ENCODE measurements at places on chromosomes 12 and 14.

- DNase-seq = no peak
These were observed 372.7 kb downstream of the IPO8 start for GRCh38 chr12:30323008-30323407.

DNA sequence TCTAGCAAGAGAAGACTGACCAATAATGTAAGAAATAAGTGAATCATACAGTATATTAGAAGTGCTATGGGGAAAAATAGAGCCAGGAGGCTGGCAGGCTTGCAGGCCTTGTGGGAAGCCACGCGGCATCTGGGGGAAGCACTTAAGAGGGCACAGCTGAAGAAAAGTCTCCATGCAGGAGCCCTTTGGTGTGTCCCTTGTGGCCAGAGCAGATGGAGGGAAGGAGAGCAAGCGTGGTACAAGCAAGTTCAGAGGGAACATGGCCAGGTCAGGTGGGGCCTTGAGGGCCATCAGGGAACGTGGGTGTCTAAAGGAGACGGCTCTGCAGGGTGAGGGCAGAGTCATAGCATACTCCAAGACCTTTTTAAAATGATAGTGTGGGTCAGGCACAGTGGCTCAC, 51.7 kb downstream of the LRRC74A start:
- DNase-seq = no peak

GRCh38 chr14:99511421-99512109, 30.4 kb downstream of the CCNK start:
- no peak for DNase-seq

GRCh38 chr12:31929027-31929526, 30.1 kb upstream of the RESF1 start:
- DNase-seq = peak; percentile 7

GRCh38 chr12:2652401-2653081, 142.2 kb upstream of the FKBP4 start:
- no peak for DNase-seq

- no peak for DNase-seq
These were observed 5.1 kb upstream of the NUMB start for GRCh38 chr14:73463411-73463810.

DNA sequence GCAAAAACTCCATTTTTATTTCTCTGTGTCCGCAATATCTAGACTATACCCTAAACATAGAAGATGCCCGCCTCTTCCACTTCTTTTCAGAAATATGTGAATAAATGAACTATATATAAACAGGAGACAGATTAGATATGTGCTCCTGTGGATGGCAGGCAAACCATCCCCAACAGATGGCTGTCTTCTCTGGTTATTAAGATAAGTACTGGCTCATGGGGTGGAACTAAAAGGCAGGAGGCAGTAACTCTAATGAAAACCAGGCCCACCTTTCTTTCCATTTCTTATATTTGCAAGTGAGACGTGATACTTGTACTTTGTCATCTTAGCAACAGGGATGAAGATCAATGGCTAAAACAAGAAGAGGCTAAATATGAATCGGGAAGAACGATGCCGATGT, 20.2 kb downstream of the E2F7 start:
- DNase-seq = no peak

- DNase-seq = no peak
These were observed 1.2 kb downstream of the AMHR2 start for GRCh38 chr12:53424626-53425514.

GRCh38 chr12:68828672-68829068, 20.7 kb downstream of the MDM2 start:
- DNase-seq = no peak

DNA sequence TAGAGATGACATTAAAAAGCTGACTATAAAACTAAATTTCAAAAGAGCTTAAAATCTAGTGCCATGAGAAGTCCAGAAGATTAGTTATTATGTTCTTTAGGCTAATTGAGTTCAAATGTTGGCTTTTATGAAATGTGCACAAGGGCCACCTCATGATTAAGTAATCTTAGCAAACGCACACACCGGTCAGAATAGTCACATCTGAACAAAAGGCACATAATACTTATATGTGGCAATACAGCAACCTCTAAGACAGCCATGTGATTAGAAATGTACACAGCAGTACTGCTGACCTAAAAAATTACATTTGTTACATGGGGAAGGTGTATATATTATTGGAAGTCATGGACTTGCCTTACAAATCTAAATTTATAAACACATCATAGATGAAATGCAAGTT, 344.7 kb upstream of the GARIN6 start:
- no peak for DNase-seq

- DNase-seq = no peak
These were observed 10.5 kb downstream of the SARNP start for GRCh38 chr12:55806982-55807381.

DNA sequence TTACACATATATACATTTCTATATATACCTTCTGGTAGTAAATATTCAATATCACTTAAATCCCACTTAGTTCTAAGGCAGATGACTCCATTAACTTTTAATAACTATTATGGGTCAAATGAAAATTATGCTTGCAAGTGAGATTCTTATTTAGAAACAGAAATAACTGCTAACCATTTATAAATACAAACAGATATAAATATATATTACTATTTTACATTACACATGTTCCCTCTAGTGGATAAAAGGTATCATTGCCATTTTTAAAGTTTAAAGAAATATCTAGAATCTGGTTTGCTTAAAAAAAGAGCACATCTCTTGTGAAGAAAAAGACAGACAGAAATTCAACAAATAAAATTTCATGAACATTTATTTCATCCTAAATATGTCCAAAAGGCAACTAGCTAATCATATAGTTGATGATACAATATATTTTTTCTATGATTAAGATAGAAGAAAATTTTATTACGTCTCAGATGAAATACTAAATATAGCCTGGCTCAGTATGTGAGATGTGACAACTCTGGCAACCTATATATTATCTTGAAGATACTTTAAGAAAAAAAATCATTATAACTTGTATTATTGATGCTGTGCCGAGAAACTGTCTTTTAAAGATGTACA, 11.7 kb upstream of the RAD51AP1 start:
- no peak for DNase-seq

GRCh38 chr12:125604976-125605375, 539.7 kb downstream of the AACS start:
- DNase-seq = no peak

- no peak for DNase-seq
These were observed 25.7 kb downstream of the TSHR start for GRCh38 chr14:80981156-80981555.

- DNase-seq = no peak
These were observed 1278.1 kb downstream of the AACS start for GRCh38 chr12:126343321-126343720.

DNA sequence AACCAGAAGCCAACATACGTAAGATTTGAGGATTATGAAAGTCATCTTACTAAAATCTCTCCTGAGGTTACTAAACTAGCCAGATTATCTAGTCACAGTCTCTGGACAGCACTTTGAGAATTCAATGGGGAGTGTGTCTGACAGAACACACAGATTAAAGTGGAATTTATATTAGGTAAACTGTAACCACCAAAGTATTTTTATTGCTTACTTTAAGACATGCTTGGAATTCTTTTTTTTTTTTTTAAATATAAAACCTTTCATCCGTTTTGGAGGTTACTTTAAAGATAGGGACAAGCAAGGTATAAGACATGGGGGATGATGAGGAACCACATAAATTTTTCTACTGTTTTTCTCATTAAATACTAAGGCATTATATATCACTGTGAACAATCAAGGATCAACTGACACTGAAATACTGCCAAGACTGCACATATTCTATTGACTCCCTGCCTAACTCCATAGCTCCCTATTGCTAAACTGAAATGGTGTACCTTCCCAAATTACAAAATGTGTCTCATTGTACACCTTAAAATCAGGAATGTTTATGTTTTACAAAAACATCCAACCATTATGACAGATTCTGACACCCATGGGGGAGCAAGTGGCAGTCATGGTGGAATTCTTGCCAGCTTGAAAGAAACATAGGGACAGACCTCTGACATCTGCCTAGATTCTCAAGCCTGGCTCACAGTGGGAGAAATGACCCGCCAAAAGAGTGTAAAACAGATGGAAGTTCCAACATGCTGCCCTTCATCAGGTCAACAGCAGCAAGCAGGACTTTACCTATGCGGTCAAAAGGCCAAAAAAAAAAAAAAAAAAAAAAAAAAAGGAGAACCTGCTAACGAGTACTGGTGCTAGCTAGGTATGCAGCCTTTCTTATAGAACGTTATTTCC, 239.3 kb downstream of the MED13L start:
- DNase-seq = no peak

DNA sequence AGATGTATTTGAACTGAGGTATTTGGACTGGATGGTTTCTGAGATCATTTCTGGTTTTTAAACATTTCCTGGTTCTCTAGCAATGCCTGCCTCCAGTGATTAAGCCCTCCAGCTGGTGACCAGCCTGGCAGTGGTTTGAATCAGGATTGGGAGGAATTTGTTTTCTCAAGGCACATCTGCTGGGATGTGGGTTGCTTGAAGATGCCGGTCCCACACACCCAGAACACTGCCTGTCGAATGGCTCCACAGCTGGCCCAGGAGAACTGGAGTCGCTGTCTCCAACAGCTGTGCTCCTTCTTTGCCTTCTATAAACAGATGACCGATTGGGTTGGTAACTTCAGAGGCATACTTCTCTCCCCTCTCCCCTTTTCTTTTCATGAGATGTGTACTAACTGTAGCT, 258.0 kb upstream of the DDHD1 start:
- no peak for DNase-seq

DNA sequence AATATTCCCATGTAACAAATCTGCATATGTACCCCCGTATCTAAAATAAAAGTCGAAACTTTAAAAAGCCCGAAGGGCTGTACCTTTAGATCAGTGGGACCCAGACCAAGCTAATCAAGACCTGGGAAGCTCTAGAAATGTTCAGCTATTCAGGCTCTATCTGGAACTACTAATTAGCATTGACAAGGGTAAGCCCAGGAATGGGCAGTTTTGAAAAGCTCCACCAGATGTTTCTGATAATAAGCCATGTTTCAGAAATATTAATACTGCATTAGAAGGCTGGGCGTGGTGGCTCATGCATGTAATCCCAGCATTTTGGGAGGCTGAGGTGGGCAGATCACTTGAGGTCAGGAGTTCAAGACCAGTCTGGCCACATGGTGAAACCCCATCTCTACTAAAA, 20.4 kb upstream of the TMEM260 start:
- no peak for DNase-seq

DNA sequence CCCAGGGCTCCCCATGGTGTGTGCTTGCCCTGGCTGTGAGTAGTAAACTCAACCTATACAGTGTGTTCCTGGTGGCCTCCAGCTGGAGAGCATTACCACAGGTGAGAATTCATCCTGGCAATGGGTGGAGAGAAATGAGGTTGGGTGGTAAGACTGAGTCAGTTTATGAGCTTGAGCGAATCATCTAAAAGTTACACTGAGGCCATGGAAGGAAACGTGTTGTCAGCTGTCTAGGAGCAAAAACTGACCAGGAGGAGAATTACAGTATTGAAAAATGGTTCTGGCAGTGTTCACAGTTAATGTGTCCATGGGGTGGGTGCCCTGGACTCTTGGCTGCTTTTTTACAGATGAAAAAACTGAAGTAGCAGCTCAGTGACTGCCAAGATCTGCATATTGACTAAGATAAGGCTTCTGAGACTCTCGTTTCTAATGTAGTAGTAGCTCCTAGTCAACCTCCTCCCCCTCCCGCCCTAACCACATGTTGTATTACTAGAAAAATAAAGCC, 202.0 kb upstream of the AMIGO2 start:
- DNase-seq = no peak

DNA sequence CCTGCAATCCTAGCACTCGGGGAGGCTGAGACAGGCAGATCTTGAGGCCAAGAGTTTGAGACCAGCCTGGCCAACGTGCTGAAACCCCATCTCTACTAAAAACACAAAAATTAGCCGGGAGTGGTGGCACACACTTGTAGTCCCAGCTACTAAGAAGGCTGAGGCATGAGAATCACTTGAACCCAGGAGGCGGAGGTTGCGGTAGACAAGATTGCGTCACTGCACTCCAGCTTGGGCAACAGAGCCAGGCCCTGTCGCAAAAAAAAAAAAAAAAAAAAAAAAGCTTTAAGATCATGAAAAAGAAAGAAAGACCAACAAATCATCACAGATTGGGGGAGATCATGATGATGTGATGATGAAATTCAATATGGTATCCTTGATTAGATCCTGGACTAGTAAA, 30.6 kb downstream of the WDR89 start:
- no peak for DNase-seq

DNA sequence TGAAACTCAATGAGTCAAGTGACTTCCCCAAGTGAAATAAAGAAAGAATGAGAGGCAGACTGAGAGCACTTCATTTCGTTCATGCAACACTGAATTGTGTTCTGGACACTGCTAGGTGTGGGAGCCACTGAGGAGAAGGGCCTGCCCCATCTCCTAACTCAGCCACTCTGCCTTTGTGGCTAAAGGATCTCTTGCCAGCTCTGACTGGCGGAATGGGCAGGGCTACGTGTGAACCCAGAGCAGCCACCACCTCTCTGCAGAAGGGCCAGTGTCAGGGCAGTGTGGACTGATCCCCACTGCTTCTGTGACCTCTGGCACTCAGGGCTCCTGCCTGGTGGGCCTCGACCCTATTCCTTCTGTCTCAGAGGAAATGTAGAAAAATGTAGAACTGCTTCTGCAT, 46.5 kb upstream of the GZMB start:
- DNase-seq = no peak

- no peak for DNase-seq
These were observed 846 bp upstream of the MTHFD1 start for GRCh38 chr14:64387232-64387781.

GRCh38 chr12:9869307-9870161, at the start of gene CLEC2B:
Gene CLEC2B, minus strand, starts transcription at chr12:9869354.
- no peak for DNase-seq

- DNase-seq = no peak
These were observed 82.9 kb downstream of the FGD4 start for GRCh38 chr12:32482226-32482625.

GRCh38 chr14:98321841-98322240, 950.2 kb downstream of the BCL11B start:
- DNase-seq = no peak

DNA sequence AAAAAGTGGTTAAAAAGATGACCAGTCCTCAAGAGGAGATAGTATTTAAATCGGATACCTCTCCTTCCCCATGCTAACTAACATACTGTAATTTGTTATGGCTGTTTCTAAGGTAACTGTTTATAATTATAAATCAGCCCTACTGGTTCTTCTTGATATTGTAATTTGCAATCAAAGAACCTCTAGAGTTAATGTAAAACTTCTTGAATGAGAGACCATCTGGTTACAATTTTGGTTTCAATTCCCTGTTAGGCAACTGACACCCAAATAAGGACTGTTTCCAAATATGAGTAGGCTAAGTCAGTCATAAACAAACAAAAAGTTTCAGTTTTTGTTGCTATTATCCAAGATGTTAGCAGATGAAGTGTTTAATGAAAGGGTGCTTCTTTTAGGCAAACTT, 120.2 kb upstream of the DNM1L start:
- no peak for DNase-seq

DNA sequence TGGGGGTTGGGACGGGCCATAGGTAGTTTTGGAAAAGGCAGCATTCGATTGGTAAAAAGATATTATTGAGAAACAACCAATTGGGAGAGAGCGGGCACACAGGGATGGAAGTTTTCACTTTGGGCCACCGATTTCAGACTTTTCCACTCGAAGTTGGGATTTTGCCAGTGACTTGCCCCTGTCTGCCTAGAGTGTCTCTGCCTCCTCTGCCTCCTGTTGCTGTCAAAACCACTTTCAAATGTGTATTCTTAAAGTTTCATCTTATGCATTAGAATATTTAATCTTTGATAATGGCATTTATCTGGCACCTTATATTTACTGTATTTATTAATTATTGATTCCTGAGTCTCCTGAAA, 182.3 kb downstream of the FUT8 start:
- DNase-seq = no peak

Measured in stimulated activated CD4-positive, alpha-beta T cell treated with anti-CD3 and anti-CD28 coated beads, Interleukin-4, amount 100 ng/mL, for 4 hours (primary cell).